ENCODE measurements at places on chromosomes 1 and 21.

GRCh38 chr1:15368888-15369287 is 40.8 kb upstream of the EFHD2 start:
- DNase-seq = no peak

- DNase-seq = no peak
Observed at GRCh38 chr1:59188413-59189213, 108.3 kb upstream of the FGGY start.

- DNase-seq = no peak
Observed at GRCh38 chr1:31621847-31622730, 4.6 kb downstream of the HCRTR1 start.

- no peak for DNase-seq
Observed at GRCh38 chr1:16242556-16243214, 5.7 kb upstream of the CPLANE2 start.

DNA sequence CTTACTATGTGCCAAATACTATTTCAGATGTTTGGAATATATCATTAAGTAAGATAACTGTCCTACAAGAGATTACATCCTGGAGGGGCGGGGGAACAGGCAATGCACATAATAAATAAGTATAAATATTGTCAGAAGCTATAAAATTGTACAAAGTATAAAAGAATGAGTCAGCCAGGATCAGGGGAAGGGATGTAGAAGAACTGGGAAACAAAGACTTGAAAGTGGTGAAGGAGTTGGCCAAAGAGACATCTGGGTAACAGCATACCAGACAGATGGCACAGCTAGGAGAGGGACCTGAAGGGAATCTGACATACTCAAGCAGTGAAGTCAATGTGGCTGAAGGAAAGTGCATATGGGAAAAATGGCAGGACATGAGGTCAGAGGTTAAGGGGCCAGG is 53.9 kb downstream of the CYYR1 start:
- DNase-seq = no peak

GRCh38 chr1:77282866-77283539 is 1.2 kb downstream of the AK5 start:
- no peak for DNase-seq

- peak; percentile 12 for DNase-seq
Observed at GRCh38 chr1:85850238-85850637, 142.0 kb upstream of the ZNHIT6 start.
